ENCODE measurements at places on chromosomes 5 and 9.
A peak's percentile ranks its signal among the peaks of the same experiment; 100 is the strongest.

- H3K4me3 ChIP-seq: no peak overlapping the region
- no peak for DNase-seq
- H3K36me3 ChIP-seq: no peaks in the 10 kb centered on the region
- H3K4me1 ChIP-seq: no peaks in the 10 kb centered on the region
Measured at GRCh38 chr9:130352081-130352480, 86.5 kb downstream of the HMCN2 start.

DNA sequence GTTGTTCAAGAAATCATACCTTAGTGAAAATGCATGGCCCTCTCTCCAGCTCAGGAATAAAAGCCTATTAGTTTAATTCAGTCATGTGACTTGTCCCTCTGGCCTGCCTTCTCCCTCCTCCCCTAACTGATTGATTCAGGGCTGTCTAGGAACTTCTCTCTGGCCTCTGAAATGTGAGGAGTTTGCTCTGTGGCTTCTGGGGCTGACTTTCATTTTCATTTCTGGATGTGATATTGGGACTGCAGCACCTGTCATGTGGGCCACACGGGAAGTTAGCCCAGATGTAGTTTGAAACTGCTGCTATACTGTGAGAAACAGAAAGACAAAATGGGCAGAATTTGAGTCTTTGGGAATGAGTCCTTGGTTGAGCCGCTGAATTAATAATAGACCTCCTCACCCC is 44.8 kb downstream of the PARP8 start:
- no peaks in the 10 kb centered on the region for H3K4me1 ChIP-seq
- no peaks in the 10 kb centered on the region for H3K27me3 ChIP-seq
- no peak overlapping the region for H3K27ac ChIP-seq
- no peaks in the 10 kb centered on the region for H3K36me3 ChIP-seq
- no peak for DNase-seq

GRCh38 chr9:113368348-113368981 is 8.3 kb downstream of the HDHD3 start:
- H3K27me3 ChIP-seq: no peaks in the 10 kb centered on the region
- H3K4me1 ChIP-seq: no peaks in the 10 kb centered on the region
- no peak overlapping the region for H3K4me3 ChIP-seq
- peaks cover 2% of the 10 kb centered on the region for H3K36me3 ChIP-seq
- DNase-seq: no peak

DNA sequence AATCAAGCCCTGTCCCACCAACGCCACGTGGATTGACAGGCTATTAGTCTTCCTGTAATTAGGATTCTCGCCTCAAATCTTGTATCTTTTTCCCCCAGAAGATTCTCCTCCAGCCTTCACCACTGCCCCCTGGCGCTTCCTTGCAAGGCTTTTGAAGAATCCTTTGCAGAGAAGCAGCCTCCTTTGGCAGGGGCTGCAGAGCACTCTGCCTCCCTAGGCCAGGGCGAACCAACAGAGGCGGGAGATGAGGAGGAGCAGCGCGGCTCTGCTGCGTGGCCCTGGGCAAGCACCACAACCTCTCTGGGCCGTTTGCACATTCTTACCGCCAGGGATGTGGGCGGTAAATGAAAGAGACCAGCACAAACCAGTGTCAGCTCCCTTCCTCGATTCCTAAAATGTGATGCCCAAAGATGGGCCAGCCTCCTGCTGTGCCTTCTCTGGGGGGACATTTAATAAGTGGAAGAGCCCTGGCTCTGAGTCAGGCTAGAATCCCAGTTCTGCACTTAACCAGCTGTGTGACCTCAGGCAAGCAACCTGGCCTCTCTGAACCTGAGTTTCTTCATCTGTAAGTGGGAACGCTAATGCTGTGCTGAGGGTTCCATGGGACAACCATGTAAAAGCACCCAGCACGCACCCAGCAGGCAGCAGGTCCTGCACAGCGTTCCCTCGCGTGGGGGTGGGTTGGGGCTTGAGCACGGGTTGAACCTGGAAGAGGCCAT is 128.6 kb downstream of the KCNIP1 start:
- no peak overlapping the region for H3K27ac ChIP-seq
- H3K27me3 ChIP-seq: no peaks in the 10 kb centered on the region
- peak; percentile 33 for DNase-seq
- no peak overlapping the region for H3K4me3 ChIP-seq
- H3K4me1 ChIP-seq: peaks cover 6% of the 10 kb centered on the region
- H3K36me3 ChIP-seq: no peaks in the 10 kb centered on the region

- no peak for DNase-seq
- no peaks in the 10 kb centered on the region for H3K36me3 ChIP-seq
- H3K27me3 ChIP-seq: no peaks in the 10 kb centered on the region
Measured at GRCh38 chr5:139204196-139204595, 6.0 kb upstream of the SIL1 start.

GRCh38 chr5:125720348-125720685 is 702.9 kb upstream of the GRAMD2B start:
- peak overlapping the region; percentile 58 for H3K27ac ChIP-seq
- no peaks in the 10 kb centered on the region for H3K36me3 ChIP-seq
- no peak overlapping the region for H3K4me3 ChIP-seq
- no peak for DNase-seq
- no peaks in the 10 kb centered on the region for H3K27me3 ChIP-seq

DNA sequence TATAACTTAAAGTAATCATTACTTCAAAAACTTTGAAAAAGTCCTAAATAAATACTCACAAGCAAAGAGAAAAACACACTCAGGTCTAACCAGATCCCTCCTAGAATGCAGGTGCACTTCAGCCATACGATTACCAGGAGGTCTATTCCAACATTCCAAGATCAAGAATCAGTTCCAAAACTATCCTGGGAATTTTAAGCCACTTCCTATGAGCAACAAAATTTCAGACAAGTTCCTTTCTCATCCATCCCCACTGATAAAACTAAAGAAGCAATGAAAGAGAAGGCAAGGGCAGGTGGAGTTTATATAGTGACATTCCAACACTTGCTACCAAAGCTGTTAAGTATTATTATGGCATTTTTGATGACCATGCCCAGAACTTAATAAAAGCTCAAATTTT is 29.6 kb downstream of the MLLT3 start:
- no peaks in the 10 kb centered on the region for H3K36me3 ChIP-seq
- DNase-seq: no peak
- no peaks in the 10 kb centered on the region for H3K27me3 ChIP-seq
- H3K4me3 ChIP-seq: no peak overlapping the region
- peaks cover 12% of the 10 kb centered on the region for H3K4me1 ChIP-seq

GRCh38 chr5:82403026-82403425 is 124.9 kb upstream of the RPS23 start:
- H3K4me3 ChIP-seq: no peak overlapping the region
- no peaks in the 10 kb centered on the region for H3K27me3 ChIP-seq
- no peaks in the 10 kb centered on the region for H3K4me1 ChIP-seq
- DNase-seq: no peak
- H3K36me3 ChIP-seq: no peaks in the 10 kb centered on the region
- no peak overlapping the region for H3K27ac ChIP-seq

GRCh38 chr5:154319736-154320135 is 126.1 kb upstream of the SAP30L start:
- no peaks in the 10 kb centered on the region for H3K27me3 ChIP-seq
- DNase-seq: no peak
- no peak overlapping the region for H3K4me3 ChIP-seq
- no peaks in the 10 kb centered on the region for H3K36me3 ChIP-seq
- H3K4me1 ChIP-seq: no peaks in the 10 kb centered on the region

DNA sequence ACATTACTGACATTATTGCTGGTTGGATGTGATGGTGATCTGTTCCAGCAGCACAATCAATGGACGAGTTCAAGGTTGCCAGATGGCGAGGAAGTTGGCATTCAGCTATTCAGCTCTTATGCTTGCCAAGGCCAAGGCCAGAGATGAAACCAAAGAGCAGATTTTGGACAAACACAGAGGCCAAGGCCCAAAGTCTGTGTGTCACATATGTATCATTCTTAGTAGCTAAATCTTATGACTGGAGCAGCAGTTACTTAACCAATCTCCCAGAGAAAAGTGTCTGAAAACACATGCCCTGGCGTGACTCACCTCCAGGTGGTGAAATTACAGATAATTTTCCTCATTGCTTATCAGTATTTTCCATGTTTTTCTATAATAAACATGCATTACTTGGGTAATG is 189.0 kb upstream of the EGFLAM start:
- no peaks in the 10 kb centered on the region for H3K27me3 ChIP-seq
- no peaks in the 10 kb centered on the region for H3K36me3 ChIP-seq
- no peak overlapping the region for H3K27ac ChIP-seq
- no peak overlapping the region for H3K4me3 ChIP-seq
- no peak for DNase-seq

- H3K4me3 ChIP-seq: no peak overlapping the region
- H3K27ac ChIP-seq: no peak overlapping the region
- H3K36me3 ChIP-seq: no peaks in the 10 kb centered on the region
- no peaks in the 10 kb centered on the region for H3K4me1 ChIP-seq
- no peak for DNase-seq
- no peaks in the 10 kb centered on the region for H3K27me3 ChIP-seq
Measured at GRCh38 chr5:91228188-91228587, 154.9 kb downstream of the ARRDC3 start.

DNA sequence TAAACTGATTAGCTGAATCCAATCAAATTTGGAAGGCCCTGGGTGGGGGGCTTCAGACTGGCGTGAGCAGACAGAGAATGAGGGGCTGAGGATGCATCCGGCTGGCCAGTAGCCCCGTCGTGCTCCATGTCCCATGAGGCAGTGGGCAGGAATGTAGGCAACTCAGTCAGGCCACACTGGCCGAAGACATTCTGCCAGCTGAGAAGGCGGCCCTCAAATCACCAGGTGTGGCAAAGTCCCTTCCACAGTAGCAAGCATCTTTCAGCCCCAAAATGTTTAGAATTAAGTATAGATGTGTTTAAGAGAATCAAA is 25.7 kb upstream of the LAMC3 start:
- no peaks in the 10 kb centered on the region for H3K36me3 ChIP-seq
- H3K4me3 ChIP-seq: no peak overlapping the region
- no peak overlapping the region for H3K27ac ChIP-seq
- no peaks in the 10 kb centered on the region for H3K27me3 ChIP-seq

DNA sequence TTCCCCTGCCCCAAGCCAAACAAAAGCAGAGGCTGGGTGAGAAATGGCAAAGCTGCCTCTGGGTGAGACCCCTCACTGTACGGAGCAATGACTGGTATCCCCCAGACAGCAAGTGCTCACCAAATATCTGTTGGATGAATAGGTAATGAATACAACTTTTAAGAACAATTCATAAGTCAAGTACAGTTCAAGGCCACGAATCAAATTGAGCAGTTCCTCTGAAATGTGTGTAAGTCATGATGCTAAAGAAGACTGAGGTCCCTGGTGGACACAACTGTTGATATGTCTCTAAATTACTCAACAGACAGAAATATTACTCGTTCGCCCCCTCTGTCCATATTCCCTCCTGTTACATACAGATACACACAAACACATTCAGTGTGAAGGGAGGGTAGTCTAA is 160.7 kb downstream of the GLIS3 start:
- peaks cover 74% of the 10 kb centered on the region for H3K4me1 ChIP-seq
- H3K36me3 ChIP-seq: no peaks in the 10 kb centered on the region
- no peak overlapping the region for H3K27ac ChIP-seq

- H3K27ac ChIP-seq: no peak overlapping the region
- DNase-seq: no peak
- no peaks in the 10 kb centered on the region for H3K27me3 ChIP-seq
- H3K4me1 ChIP-seq: no peaks in the 10 kb centered on the region
Measured at GRCh38 chr9:34907044-34907443, 51.0 kb upstream of the PHF24 start.

DNA sequence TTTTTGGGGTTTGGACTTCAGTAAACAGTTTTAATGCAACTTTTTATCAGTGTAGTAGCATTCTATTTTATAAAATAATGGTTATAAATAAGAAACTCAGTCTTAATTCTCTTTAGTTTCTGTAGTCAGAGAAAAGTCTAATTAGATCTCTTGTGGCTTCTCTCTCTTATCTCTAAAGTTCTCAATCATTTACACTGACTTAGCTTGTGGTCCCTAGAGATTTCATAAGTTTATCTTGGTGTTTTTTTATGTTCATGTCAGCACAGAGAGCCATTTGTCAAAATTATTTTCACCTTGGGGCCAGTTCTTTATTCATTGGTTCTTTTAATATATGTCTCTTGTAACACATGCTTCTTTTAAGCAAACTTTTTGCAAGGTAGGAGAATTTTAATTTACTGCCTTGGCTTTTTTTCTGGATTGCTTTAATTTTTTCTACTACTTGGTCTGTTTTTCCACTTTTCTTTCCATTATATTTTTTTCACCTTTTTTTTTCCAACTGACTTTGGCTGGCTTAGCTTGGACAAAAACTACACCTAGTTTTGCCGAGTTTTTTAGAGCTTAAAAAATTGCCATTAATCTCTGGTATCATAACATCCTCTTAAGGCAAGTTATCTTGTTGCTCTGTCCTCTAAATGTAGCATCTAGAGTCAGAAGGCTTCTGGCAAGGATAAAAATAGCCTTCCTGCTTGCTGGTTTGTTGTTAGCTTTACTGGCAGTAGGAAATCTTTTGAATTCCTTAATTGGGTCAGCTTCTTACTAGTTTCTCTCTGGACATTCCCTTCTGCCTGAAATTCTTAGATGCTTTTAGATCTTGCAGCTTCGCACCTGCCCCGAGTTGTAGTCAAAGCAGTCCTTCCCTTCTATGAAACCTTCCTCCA is 35.3 kb downstream of the CPEB4 start:
- DNase-seq: no peak
- H3K4me3 ChIP-seq: no peak overlapping the region
- peaks cover 33% of the 10 kb centered on the region for H3K4me1 ChIP-seq
- H3K36me3 ChIP-seq: no peaks in the 10 kb centered on the region

- H3K4me3 ChIP-seq: no peak overlapping the region
- DNase-seq: no peak
- H3K4me1 ChIP-seq: no peaks in the 10 kb centered on the region
- no peaks in the 10 kb centered on the region for H3K27me3 ChIP-seq
Measured at GRCh38 chr5:11822598-11822997, 81.6 kb downstream of the CTNND2 start.

- DNase-seq: no peak
- no peaks in the 10 kb centered on the region for H3K27me3 ChIP-seq
- 0 out of 2 replicates have a peak, but pooled peaks cover 1% of the 10 kb centered on the region for H3K36me3 ChIP-seq
- no peak overlapping the region for H3K27ac ChIP-seq
- no peak overlapping the region for H3K4me3 ChIP-seq
Measured at GRCh38 chr9:4689687-4690104, 10.3 kb downstream of the CDC37L1 start.

DNA sequence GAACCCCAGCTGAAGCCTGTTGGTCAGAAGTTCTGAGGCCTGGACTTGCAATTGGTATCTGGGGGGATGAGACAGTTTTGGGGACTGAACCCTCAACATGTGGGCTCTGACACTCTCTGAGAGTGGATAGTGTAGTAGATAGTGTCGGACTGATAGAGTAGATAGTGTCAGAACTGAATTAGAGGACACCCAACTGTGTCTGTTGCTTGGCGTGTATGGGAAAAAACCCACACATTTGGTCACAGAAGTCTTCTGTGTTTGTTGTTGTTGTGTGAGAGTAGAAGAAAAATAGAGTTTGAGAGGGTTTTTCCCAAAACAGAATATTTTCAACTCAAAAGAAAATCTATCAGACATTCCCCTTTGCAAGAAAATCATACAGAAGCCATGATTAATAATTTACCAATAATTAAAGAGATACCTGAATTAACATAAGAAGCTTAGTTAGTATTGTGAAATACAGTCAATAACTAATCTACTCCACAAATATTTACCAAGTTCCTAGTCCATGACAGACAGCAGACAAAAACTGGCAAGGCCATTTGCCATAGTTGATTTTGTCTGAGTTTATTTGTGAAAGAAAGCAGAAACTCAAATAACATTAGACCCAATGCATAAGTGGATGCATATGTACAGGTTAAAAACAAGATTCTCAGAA is 170.9 kb downstream of the CTNND2 start:
- peak overlapping the region; percentile 13 for H3K27ac ChIP-seq
- no peaks in the 10 kb centered on the region for H3K36me3 ChIP-seq
- H3K27me3 ChIP-seq: no peaks in the 10 kb centered on the region

GRCh38 chr9:124297915-124298645 is 40.3 kb downstream of the NEK6 start:
- no peak overlapping the region for H3K27ac ChIP-seq
- DNase-seq: no peak
- no peak overlapping the region for H3K4me3 ChIP-seq
- H3K4me1 ChIP-seq: peaks cover 33% of the 10 kb centered on the region
- peaks cover 2% of the 10 kb centered on the region for H3K36me3 ChIP-seq
